ENCODE measurements at places on chromosomes 2 and 18. TPM values are rescaled to one million over a fixed set of nuclear protein-coding genes. Genes with fewer than 3 reads are reported as not detected.

ITGA4 gene
- polyA plus RNA-seq, result 73.1 TPM

GRCh38 chr2:3169106-3169870 is 208.3 kb downstream of the EIPR1 start:
- DNase-seq, result no peak

- DNase-seq, result no peak
Observed at GRCh38 chr2:128642316-128642715, 323.6 kb upstream of the HS6ST1 start.

LCT gene
- not detected for polyA plus RNA-seq

GRCh38 chr18:58762781-58763171 is 91.5 kb downstream of the MALT1 start:
- no peak for DNase-seq

DNA sequence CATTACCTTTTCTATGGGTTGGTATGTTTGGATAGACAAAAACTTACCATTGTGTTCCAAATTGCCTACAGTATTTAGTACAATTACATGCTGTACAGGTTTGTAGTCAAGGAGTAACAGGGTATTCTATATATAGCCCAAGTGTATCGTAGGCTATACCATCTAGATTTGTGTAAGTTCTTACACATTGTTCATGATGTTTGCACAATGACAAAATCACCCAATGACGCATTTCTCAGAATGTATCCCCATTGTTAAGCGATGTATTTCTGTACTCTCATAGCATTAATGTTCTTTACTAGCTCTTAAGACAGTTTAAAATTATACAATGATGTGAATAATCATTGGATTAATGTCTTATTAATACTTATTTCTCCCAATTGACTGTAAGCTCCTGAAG is 16.7 kb downstream of the TACR1 start:
- no peak for DNase-seq

GDF7 gene
- polyA plus RNA-seq, result 0.14 TPM

ARHGAP25 gene
- 135 TPM for polyA plus RNA-seq

- no peak for DNase-seq
Observed at GRCh38 chr18:3397031-3397750, 52.8 kb upstream of the TGIF1 start.

- no peak for DNase-seq
Observed at GRCh38 chr2:217218269-217219163, 358.7 kb upstream of the TNP1 start.

- DNase-seq, result no peak
Observed at GRCh38 chr2:8606226-8606625, 75.6 kb upstream of the ID2 start.

- no peak for DNase-seq
Observed at GRCh38 chr2:228446734-228447133, 265.2 kb upstream of the SPHKAP start.

- no peak for DNase-seq
Observed at GRCh38 chr18:27894746-27895145, 282.2 kb downstream of the CDH2 start.

- peak; percentile 76 for DNase-seq
Observed at GRCh38 chr2:38907743-38908562, 18.3 kb downstream of the ARHGEF33 start.

UGT1A4 gene
- not detected for polyA plus RNA-seq

- no peak for DNase-seq
Observed at GRCh38 chr2:75986617-75987016, 275.9 kb upstream of the GCFC2 start.

DNA sequence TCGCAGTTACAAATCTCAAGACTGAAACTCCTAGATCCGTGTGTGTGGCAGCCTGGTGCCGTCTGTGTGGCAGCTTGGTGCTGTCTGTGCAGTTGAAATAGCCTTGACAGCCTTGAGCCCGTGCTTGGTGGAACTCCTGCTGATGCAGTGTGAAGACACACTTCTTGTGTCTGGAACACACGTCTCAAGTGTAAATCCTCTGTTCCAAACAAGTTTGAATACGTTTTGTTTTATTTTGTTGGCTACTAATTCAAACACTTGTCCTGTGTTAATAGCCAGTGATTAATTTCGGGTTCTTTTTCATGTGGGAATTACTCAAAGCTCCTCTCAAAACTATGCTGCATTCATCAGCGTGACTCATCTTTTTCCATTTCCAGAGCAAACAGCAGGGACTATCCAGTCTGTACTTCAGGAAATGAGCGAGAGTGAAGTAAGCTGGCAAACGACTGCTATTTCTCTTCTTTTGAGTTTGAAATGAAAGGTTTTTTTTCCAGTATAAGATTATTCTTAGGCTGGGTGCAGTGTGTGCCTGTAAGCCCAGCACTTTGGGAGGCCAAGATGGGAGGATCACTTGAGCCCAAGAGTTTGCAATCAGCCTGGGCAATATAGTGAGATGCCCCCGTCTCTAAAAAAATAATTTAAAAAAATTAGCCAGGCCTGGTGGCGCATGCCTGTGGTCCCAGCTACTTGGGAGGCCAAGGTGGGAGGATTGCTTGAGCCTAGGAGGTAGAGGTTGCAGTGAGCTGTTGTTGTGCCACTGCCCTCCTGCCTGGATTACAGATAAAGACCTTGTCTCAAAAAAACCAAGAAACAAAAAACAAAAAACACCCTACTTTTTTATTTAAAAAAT is 152.9 kb downstream of the SPP2 start:
- DNase-seq, result no peak

GRCh38 chr2:7857904-7858303 is 824.0 kb upstream of the ID2 start:
- no peak for DNase-seq

RAB6C gene
- not detected for polyA plus RNA-seq

GRCh38 chr2:196249171-196249570 is 77.8 kb upstream of the STK17B start:
- DNase-seq, result no peak

Measured in CD4-positive, CD25-positive, alpha-beta regulatory T cell (primary cell).